ENCODE measurements at places on chromosomes 1 and 21.

GRCh38 chr21:33256019-33256418 lies 10.1 kb upstream of the IL10RB start:
- DNase-seq = no peak

GRCh38 chr1:40316595-40317393 lies at the start of gene COL9A2:
Gene COL9A2 (minus strand): TSS chr1:40317286. CDS start chr1:40317197, 89 bp downstream.
- peak; percentile 96 for DNase-seq

DNA sequence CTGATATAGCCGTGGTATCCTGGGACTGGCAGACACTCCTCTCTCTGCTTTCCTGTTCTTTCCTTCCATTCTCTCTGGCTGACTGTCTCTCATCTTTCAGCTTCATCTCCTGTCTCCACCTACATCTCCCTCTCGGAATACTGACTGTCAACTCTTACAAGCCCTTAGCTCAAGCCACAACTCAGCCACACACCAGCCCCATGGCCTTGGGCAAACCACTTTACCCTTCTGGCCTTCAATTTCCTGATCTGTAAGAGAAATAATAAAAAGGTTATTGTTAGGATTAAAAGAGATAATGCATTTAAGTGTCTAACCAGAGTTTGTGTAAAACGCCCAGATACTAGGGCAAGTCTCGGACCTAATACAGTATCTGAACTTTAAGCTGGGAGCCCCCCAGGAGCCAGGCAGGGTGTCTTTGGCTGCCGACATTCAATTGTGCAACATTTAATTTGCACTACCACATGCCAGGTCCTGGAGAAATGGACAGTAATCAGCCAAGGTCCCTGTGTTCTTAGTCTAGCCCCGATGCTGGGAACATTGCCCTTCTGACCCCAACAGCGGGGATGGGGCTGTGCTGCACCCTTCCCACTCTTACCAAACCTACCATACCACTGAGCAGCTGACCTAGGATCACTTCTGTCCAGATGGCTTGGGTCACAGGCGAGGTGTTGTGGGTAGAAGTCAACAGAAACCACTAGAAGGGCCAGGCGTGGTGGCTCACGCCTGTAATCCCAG lies 5.1 kb downstream of the ECHDC2 start:
- no peak for DNase-seq

GRCh38 chr1:67700692-67701410 lies 15.8 kb downstream of the GADD45A start:
- DNase-seq = no peak

DNA sequence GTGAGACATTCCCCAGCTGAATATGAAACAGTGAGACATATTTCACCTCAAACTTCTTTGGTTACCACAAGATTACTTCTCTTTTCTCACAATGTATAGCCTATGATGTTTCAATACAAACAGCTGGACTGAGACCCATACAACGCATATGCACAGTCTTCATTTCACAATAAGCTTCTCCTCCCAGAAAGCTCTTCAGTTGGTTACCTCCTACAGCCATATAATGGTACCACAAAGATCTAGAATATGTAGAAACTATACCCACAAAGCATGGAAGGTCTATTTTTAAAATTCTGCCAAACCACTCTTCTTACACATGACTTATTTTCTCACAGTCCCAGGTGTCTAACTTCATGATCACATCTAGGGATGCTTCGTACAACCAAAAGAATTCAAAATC lies 70.8 kb downstream of the JAK1 start:
- no peak for DNase-seq

DNA sequence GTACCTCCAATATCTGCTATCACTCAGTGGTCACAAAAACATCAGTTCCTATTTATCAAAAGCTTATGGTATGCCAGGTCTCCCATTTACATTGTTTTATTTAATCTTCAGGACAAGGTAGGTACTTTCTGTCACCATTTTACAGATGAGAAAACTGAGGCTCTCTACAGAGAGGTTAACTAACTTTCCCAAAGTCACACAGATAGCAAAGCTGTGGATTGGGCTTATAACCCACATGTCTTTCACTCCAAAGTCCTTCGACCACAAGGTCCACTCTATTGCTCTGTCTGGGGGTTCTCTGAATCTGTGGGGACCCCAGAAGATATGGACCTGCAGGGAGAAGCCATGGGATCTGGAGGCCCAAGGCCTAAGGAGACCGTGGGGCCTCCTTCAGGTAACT lies 26.6 kb upstream of the EPS8L3 start:
- DNase-seq = no peak

DNA sequence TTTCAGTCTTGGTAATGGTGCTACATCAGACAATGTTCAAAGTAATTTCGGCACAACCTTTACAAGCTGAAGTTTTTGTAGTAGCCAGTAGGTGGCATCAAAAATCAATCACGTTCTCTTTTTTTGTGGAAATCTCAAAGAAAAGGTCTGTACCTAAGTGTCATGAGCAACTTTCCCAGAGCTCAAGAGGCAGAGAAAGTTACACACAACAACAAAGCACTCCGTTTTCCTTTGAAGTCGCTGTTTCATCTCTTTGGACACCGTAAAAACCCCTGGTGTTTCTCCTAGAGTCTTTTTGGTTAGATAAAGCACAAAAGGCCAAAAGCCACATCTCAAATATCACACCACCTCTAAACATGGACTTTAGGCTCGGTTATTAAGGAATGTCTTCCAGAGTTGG lies 131.6 kb downstream of the LHX8 start:
- DNase-seq = no peak

DNA sequence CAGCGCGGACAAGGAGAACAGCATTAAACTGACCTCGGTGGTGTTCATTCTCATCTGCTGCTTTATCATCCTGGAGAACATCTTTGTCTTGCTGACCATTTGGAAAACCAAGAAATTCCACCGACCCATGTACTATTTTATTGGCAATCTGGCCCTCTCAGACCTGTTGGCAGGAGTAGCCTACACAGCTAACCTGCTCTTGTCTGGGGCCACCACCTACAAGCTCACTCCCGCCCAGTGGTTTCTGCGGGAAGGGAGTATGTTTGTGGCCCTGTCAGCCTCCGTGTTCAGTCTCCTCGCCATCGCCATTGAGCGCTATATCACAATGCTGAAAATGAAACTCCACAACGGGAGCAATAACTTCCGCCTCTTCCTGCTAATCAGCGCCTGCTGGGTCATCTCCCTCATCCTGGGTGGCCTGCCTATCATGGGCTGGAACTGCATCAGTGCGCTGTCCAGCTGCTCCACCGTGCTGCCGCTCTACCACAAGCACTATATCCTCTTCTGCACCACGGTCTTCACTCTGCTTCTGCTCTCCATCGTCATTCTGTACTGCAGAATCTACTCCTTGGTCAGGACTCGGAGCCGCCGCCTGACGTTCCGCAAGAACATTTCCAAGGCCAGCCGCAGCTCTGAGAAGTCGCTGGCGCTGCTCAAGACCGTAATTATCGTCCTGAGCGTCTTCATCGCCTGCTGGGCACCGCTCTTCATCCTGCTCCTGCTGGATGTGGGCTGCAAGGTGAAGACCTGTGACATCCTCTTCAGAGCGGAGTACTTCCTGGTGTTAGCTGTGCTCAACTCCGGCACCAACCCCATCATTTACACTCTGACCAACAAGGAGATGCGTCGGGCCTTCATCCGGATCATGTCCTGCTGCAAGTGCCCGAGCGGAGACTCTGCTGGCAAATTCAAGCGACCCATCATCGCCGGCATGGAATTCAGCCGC lies 2.5 kb downstream of the S1PR1 start:
- DNase-seq = no peak

DNA sequence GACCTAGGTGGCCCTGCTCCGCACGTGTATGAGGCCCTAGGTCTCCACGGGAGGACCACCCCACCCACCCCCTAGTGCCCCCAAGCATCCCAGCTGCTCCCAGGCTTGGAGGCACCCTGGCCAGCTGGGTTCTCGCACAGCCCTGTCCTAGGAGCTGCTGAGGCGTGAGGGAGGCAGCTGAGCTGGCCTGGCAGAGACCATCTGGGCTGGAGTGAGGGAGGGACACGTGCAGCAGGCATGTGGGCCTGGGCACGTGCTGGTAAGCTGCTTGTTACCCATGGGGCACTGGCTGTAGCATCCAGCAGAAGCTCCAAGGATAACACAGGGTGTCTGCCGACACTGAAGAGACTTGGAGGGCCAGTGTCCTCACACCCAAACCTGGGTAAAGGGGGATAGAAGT lies 10.1 kb downstream of the SLC6A9 start:
- no peak for DNase-seq

DNA sequence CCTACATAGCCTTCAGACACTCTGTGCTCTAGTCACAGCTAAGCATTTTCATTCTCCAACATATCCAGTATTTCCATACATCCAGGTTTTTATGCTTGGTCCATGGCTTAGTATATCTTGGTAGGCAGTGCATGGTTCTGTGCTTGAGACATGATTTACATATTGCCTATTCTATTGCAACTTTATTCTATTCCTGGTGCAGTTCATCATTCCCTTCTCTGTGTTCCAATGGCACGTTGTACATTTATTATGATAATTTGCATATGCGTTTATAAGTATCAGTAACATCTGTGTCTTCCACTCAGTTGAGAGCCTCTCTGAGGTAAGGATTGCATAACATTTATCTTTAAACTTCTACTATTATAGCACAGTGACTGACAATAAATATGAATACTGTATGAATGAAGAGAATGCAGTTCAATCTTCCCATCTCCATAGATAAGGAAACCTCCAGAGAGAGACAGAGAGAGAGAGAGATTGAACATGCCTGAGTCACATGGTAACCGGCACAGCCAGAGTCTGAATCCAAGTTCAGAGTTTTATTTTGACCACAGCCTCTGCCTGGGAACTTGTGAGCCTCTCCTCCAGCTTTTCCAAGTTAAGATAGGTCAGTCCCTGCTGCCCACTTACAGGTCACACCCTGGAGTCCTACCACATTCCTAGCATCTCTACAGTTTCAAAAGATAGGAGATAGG lies 41.5 kb downstream of the PLPPR5 start:
- DNase-seq = no peak

- DNase-seq = no peak
Observed at GRCh38 chr1:79667848-79668696, 661.5 kb upstream of the ADGRL4 start.

- DNase-seq = no peak
Observed at GRCh38 chr21:15221799-15222386, 157.1 kb upstream of the NRIP1 start.

DNA sequence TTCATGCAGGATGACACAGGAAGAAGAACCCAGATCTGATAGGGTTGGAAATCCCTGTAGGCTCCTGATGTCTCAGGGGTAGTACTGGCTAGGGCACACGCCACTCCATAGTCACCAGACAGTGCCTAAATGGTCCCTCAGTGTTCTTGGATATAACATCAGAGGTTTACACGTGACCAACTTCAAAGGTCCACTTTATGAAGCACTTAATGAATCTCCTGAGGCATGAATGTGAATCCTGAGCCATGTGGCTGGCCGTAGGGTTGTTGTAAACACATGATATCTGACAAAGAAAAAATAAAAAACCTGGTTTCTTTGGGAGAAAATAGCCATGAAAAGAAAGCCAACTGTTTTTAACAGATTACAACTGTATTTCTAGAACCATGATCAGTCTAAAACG lies 27.5 kb downstream of the SLC6A17 start:
- DNase-seq = no peak

DNA sequence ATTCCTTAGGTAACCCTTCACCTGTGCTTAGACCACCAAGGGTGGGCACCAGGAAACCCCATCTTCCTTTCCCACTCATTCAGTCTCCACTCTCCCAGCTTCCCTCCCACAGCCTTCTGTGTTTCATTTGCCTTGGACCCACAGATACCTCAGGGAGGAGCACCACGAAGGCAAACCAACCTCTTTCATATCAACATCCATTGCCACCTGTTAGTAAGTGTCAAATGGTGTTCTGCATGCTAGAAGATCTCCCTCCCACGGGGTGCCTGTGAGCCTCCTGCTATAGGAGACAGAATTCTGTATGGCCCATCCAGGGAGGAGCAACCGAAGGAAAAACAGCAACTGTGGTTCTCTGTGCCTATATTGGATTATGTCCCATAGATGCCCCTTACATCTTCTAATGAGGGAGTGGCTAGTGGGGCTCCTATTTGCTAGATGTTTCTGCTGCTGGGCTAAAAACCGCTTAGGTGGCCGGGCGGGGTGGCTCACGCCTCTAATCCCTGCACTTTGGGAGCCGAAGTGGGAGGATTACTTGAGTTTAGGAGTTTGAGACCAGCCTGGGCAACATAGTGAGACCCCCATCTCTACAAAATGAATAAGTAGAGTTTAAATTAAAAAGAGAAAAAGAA lies 25.6 kb upstream of the SCCPDH start:
- DNase-seq = no peak

DNA sequence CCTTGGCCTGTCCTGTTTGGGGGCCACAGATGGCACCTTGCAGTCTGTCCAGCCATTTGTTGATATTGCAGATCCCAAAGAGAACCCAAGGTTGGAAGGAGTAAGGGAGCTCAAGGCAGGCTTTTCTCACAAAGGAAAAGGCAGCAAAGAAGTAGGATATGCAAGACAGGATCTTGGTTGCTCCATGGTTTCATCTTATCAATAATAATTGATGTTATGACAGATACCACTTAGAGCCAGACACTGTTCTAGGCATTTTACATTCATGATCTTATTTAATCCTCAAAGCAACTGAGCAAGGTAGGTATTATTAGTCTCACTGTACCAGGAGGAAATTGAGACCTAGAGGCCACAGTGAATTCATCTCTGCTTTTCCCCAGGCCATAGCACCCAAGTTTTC lies 28.8 kb downstream of the BATF3 start:
- DNase-seq = no peak

DNA sequence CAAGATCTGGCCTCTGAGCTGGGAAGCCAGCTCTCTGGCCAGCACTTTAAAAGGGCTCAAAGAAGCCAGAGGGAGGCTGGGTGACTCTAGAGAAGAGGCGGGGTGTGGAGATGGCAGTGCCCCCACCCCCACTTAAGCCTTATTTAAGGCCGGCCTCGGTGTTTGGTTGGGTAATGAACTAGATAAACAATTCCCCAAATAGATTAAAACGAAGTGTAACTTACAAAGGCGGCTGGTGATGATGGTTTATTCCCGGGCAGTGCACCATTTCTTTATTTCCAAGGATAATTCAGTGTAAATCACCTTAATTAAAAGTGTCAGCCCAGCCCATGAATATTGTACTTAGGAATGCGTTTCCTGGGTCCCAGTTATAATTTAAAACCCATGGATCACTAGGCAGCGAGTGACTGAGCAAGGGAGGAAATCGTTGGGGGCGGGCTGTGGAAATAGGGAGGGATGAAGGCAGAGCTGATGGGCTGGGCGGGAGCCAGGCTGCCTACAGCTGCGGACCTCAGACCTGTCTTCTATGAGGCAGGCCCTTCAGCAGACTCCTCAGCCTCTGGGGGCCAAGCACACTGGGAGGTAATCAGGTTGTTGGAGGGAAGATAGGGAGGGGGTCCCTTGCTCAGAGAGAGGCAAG lies 54.9 kb downstream of the TMEM53 start:
- no peak for DNase-seq
